Stimulated activated CD4-positive, alpha-beta T cell treated with anti-CD3 and anti-CD28 coated beads, Interleukin-15, amount 100 ng/mL, for 24 hours (primary cell): ENCODE measurements at places on chromosomes 6 and 20.
A peak's percentile ranks its signal among the peaks of the same experiment; 100 is the strongest.

GRCh38 chr6:54188846-54189245, 77.6 kb downstream of the MLIP start:
- no peak for DNase-seq

- DNase-seq, result no peak
Observed at GRCh38 chr6:106546691-106547414, 82.4 kb downstream of the RTN4IP1 start.

GRCh38 chr20:3836132-3836531, 10.5 kb upstream of the MAVS start:
- DNase-seq, result no peak

GRCh38 chr20:9015984-9016324, 52.9 kb upstream of the PLCB4 start:
- DNase-seq, result no peak

DNA sequence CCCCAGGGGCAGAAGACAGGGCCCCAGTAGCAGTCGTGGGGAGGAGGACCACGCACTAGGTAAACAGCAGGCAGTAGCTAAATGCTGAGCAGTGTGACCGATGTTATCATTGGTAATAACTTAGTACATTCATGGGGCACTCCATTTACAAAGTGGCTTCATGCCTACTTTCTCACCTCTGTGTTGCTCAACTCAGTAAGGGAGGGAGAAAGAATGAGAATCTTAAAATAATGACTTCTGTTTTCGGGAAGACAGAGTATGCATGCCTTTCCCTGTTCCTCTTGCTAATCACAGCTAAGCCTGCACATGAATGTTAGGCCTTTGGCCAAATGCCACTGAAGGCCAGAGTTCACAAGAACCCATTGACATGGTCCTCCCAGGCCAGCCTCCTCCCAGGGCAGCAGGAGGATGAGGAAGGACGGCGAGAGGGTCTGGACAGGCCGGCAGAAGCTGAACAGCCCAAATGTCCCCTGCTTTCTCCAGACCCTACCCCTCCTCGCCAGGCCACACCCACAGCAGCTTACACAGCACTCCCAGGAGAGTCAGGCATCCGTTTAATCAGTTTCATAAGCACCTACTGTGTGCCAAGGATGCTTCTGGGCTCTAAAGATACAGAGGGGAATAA, 183.4 kb downstream of the ANKRD60 start:
- no peak for DNase-seq

- no peak for DNase-seq
Observed at GRCh38 chr6:11650025-11650696, 112.6 kb downstream of the TMEM170B start.

GRCh38 chr6:40425192-40425919, 161.8 kb downstream of the LRFN2 start:
- DNase-seq, result no peak

GRCh38 chr6:150392452-150393220, 23.8 kb downstream of the IYD start:
- DNase-seq, result no peak

DNA sequence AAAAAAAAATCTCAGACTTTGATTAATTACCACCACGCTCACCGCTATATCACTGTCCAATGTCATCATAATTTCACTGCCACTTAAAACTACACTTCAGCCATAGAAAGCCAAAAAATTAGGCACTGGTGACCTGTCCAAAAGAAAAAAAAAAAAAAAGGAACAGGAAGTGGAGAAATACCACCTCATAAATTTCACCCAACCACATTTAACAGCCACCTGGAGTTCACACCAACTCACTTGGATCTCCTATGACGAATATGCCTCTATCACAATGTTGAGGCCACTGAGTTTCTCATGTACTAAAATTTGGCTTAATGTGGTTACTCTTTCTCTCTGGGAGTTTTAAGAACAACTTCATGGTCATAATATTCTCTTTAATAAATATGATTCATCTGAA, 237.5 kb upstream of the RSPO3 start:
- DNase-seq, result no peak

- no peak for DNase-seq
Observed at GRCh38 chr6:154143753-154144152, 104.7 kb downstream of the OPRM1 start.

DNA sequence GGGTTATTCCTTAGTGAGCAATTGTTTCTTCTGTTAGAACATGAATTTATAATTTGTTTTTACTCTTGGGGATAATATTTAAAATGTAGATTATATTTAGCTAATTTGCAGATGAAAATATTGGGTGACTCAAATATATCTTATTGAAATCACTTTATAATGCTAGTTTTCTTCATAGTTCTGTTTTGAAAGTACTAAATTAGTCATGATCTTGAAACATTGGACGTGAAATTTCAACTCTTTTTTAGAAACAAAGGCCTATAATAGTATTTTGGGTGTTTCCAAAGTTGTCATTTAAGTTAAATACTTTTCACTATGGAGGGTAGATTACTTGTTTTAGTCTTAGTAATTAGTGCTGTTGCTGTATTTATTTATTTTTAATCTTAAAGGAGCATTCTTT, 250.9 kb downstream of the UTRN start:
- DNase-seq, result no peak

DNA sequence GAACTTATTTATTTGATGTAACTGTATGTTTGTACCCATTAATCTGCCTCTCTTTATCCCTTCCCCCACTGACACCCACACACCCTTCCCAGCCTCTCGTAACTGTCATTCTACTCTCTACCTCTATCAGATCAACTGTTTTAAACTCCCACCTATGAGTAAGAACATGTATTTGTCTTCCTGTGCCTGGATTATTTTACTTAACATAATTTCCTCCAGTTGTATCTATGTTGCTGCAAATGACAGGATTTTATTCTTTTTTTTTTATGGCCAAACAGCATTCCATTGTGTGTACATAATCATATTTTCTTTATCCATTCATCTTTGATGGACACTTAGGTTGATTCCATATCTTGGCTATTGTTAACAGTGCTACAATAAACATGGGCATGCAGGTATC, 49.3 kb downstream of the PHACTR2 start:
- DNase-seq, result no peak

DNA sequence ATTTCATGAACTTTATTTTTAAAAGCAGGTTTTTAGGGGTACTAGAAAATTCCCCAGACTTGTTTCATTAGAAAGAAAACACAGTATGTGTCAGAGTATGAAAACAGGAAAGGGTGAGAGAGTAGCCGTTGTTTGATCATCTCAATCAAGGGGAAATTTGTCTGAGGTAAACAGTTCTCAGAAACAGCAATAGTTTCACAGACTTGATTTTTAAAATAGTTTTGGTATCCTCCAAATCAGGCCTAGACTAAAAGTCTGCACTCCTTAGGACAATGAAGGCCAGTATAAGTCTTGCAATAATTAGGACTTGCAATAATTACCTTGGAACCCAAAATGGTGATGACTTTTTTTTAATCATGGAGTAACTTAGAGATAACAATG, 176.6 kb upstream of the TAB2 start:
- no peak for DNase-seq

- DNase-seq, result no peak
Observed at GRCh38 chr6:137890983-137891537, 24.0 kb downstream of the TNFAIP3 start.

- DNase-seq, result peak; percentile 89
Observed at GRCh38 chr6:26576929-26577719, 19.6 kb upstream of the ABT1 start.

DNA sequence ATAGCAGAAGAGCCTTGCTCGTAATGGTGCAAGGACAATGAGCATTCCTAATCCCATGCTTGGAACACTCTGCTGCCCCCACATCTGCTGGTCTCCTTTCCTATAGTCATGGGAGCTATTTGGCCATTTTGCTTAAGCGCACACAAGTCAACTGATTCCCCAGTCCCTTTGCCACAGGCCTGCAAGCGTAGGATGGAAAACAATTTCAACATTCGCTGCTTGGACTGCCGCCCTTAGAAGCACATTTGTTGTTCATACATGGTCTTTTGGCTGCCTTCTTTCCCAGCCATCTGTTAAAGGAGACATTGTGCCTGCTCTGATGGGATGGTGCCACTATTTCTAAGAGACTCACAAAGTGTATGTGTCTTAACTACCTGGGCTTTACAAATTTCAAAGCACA, 96.9 kb downstream of the RFX6 start:
- DNase-seq, result no peak

DNA sequence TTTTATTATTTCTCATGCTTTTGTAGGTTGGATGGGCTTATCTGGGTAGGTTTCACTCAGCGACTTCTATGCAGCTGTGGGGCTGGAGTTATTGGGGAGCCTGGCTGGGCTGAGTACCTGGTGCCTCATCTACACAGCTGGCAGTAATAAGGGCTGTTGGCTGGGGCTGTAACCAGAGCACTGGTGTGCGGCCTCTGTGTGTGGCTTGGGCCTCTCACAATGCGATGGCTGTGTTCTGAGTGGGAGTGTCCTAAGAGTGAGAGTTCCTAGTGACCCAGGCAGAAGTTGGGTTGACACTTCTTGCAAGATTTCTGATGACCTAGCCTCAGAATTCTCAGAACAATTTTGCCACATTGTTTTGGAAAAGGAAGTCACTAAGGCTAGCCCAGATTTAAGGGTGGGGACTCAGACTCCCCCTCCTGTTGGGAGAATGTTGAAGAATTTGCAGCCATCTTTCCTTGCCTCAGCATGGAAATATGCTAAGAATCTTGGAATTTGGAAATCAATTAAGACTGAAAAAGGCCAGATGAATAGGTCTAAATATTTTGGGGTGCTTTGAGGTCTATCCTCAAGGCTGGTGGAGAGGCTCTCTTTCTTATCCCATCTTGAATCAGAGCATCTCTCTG, 158.8 kb downstream of the SCP2D1 start:
- no peak for DNase-seq

DNA sequence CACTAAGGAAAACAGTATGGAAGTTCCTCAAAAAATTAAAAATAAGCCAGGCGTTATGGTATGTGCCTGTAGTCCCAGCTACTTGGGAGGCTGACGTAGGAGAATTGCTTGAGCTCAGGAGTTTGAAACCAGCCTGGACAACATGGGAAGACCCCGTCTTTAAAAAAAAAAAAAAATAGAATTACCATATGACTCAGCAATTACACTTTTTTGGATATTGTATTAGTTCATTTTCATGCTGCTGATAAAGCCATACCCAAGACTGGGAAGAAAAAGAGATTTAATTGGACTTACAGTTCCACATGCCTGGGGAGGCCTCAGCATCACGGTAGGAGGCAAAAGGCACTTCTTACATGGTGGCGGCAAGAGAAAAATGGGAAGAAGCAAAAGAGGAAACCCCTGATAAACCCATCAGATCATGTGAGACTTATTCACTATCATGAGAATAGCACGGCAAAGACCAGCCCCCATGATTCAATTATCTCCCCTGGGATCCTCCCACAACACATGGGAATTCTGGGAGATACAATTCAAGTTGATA, 10.8 kb upstream of the SMIM29 start:
- DNase-seq, result no peak

GRCh38 chr6:118917546-118918328, 17.2 kb downstream of the MCM9 start:
- DNase-seq, result no peak

GRCh38 chr6:144578385-144579350, 293.5 kb downstream of the UTRN start:
- no peak for DNase-seq

DNA sequence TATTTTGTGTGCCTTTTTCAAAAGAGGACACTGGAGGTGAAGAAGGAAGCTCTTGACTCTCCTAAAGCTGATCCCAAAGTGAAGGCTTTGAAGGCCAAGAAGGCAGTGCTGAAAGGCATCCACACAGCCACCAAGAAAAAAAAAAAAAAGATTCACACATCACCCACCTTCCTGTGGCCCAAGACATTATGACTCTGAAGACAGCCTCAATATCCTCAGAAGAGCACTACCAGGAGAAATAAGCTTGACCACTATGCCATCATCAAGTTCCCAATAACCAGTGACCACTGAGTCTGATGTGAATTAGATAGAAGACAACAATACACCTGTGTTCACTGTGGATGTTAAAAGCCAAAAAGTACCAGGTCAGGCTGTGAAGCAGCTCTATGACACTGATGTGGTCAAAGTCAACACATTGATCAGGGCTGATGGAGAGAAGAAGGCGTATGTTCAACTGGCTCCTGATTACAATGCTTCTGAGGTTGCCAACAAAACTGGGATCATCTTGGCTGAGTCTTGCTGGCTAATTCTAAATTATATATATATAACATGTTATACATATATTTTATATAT, 59.4 kb downstream of the PLCG1 start:
- no peak for DNase-seq

- DNase-seq, result no peak
Observed at GRCh38 chr6:34773916-34774315, 16.6 kb downstream of the SNRPC start.

DNA sequence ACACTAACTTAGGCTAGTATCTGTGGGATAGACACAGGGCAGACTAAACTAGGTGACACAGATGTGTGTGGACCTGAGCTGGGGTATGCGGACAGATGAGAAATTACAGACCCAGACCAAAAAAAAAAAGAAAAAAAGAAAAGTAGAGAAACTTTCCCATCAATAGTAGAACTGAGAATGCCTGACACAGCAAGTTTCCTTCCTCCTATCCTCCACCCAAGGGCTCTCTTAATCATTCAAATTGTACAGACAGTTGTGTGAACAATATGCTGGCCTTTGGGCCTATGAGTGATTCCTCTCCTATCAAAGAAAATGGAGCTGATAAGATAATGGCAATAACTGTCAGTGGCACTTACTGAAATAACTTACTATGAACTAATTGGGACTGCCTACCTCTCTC, 226.7 kb upstream of the PRDM1 start:
- no peak for DNase-seq

DNA sequence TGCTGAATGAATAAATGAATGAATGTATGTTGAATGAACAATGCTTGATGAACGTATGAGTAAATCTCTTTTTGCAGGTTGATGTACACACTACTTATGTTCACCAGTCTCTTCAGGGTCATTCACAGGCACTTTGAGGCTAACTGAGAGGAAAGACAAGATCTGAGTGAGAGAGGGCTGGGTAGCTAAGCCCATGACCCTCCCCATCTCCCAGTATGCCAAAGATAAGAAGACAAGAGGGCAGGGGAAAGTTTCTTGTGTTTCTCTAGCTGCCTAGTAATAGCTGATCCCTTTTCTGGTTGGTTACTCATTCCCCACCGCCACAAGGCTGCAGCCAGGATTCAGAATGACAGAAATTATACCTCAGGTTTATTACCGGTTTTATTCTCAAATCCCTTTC, 90.7 kb downstream of the CEP57L1 start:
- DNase-seq, result no peak

GRCh38 chr6:53426667-53427270, 78.0 kb upstream of the ELOVL5 start:
- DNase-seq, result peak; percentile 5

- DNase-seq, result no peak
Observed at GRCh38 chr6:133855276-133855990, 33.5 kb upstream of the TCF21 start.

DNA sequence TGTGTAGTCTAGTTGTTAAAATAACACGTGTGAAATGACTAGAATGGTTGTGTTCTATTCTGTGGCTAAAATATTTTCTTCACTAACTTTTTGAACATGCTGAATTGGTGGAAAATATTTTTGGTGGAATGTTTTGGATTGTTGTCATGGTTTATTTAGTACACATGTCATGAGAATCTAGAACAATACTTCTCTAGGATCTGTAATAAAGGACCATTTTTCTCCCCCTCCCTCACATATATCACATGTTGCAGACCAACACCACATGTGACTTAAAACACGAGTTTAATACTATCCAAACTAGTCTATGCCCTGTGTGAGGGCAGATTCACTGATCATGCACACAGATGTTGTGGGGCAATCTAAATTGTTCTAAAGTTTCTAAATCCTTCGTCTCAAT, 29.2 kb downstream of the FIG4 start:
- no peak for DNase-seq
